Activated T-helper 1 cell treated with anti-CD3 and anti-CD28 coated beads, Interleukin-2, amount 50 U/mL, for 16 hours (primary cell): ENCODE measurements at places on chromosomes 16 and 17.
A peak's percentile ranks its signal among the peaks of the same experiment; 100 is the strongest.

DNA sequence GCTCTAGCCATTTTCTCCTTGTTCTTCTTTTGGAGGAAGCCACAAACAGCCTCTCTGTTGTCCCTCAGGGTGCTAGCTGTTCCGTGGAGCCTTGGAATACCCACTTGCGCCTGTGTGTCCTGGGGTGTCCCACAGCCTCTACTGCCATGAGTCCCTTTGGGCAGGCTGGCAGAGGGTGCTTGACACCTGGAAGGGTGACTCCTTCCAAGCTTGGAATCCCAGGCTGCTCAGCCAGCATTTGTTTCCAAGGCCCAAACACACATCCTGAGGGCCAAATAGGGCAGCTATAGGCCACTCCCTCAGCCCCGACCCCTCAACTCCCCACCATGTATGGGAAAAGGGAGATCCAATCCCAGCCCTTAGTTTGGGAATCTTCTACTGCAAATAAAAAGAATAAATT is 14.9 kb downstream of the ZNHIT3 start:
- DNase-seq: no peak

DNA sequence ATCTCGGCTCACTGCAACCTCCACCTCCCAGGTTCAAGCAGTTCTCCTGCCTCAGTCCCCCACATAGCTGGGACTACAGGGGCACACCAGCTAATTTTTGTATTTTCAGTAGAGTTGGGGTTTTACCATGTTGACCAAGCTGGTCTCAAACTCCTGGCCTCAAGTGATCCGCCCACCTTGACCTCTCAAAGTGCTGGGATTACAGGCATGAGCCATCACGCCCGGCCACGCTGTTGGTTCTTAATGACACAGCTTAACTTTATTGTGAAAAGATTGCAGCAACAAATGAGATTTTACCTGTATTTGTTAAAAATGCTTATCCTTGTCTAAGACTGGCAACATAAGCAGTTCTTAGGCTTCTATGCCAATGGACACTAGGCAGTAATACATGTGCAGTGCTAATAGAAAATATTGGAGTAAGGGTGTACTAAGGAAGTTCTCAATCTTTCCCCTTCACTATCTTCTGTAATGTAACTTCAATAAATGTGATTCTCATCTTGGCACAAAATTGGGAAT is 2.9 kb downstream of the UBB start:
- no peak for DNase-seq

DNA sequence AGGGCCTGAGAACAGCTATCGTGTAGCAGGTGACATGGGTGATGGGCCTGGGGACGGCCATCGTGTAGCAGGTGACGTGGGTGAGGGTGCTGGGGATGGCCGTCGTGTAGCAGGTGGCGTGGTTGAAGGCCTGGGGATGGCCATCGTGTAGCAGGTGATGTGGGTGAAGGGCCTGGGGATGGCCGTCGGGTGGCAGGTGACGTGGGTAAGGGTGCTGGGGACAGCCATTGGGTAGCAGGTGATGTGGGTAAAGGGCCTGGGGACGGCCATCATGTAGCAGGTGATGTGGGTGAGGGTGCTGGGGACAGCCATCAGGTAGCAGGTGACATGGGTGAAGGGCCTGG is 15.5 kb downstream of the TPSD1 start:
- DNase-seq: no peak

GRCh38 chr16:65831903-65832666 is 534.4 kb upstream of the CDH5 start:
- no peak for DNase-seq

DNA sequence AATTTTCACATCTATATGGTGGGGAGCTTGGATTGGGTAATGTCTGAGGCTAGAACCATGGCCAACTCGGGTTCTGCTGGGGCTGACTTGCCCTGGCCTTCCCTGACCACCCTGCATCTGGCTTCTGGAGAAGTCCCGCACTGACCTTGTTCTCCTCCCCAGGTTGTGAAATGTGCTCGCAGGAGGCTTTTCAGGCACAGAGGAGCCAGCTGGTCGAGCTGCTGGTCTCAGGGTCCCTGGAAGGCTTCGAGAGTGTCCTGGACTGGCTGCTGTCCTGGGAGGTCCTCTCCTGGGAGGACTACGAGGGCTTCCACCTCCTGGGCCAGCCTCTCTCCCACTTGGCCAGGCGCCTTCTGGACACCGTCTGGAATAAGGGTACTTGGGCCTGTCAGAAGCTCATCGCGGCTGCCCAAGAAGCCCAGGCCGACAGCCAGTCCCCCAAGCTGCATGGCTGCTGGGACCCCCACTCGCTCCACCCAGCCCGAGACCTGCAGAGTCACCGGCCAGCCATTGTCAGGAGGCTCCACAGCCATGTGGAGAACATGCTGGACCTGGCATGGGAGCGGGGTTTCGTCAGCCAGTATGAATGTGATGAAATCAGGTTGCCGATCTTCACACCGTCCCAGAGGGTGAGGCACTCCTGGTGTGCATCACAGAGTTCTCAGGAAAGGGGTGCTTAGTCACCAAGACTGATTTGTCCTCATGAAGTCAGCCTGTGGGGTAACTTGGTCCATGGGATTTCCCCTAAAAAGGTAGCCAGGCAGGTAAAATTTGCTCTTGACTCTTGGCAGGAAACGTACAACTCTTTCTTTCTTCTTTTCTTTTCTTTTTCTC is 6.1 kb downstream of the NOD2 start:
- peak; percentile 53 for DNase-seq

- DNase-seq: no peak
Observed at GRCh38 chr16:2585651-2586081, 47.8 kb downstream of the PDPK1 start.

DNA sequence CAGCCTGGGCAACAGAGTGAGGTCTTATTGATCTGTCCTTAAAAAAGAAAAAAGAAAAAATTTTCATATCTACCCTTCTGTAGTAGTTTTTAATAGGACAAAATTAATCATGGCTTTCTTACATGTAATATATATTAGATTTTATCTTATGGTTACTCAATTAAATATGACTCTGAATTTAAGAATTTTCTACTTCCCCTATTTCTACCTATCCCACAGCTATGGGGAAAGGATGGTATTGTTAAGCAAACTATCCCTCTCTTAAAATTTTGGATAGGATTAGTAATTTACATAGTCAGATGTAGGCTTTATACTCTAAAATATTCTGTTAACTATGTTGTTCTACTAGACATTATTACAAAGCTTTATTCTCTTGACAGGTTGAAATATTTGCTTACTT is 62.5 kb downstream of the NQO1 start:
- no peak for DNase-seq

- DNase-seq: no peak
Observed at GRCh38 chr17:34011599-34011998, 243.5 kb upstream of the CCL2 start.
